Mesangial cell (primary cell): ENCODE measurements at places on chromosomes 3 and 15. TPM values are rescaled to one million over a fixed set of nuclear protein-coding genes. Genes with fewer than 3 reads are reported as not detected.

Gene PLA2G4B
- total RNA-seq, result 2.4 TPM in 1 of 2 replicates, not detected in the other

Gene KIF7
- 6.8 and 10.0 TPM in 2 replicates for total RNA-seq

Gene UMPS
- total RNA-seq, result 18.9 and 26.4 TPM in 2 replicates

Gene ALDH1L1
- total RNA-seq, result 0.25 and 0.49 TPM in 2 replicates

Gene PATL2
- total RNA-seq, result 0.13 TPM in 1 of 2 replicates, not detected in the other

Gene PLSCR2
- not detected in 2 replicates for total RNA-seq

Gene ISL2
- total RNA-seq, result 0.33 TPM in 1 of 2 replicates, not detected in the other

Gene P2RY12
- total RNA-seq, result not detected in 2 replicates

Gene CSTA
- not detected in 2 replicates for total RNA-seq

Gene HAPLN3
- total RNA-seq, result 13.5 and 14.2 TPM in 2 replicates

Gene SELENOK
- total RNA-seq, result 13.6 and 28.5 TPM in 2 replicates

Gene UBA7
- 7.0 and 22.6 TPM in 2 replicates for total RNA-seq

Gene FGF7
- total RNA-seq, result 0.76 TPM in 1 of 2 replicates, not detected in the other
